Upper lobe of right lung (tissue), 1 donor: ENCODE measurements at places on chromosomes 3 and 15.

- DNase-seq, result no peak
These were observed 30.6 kb upstream of the LPP start for GRCh38 chr3:188123170-188123905.

- no peak for DNase-seq
These were observed 373.3 kb upstream of the THBS1 start for GRCh38 chr15:39207532-39208115.

DNA sequence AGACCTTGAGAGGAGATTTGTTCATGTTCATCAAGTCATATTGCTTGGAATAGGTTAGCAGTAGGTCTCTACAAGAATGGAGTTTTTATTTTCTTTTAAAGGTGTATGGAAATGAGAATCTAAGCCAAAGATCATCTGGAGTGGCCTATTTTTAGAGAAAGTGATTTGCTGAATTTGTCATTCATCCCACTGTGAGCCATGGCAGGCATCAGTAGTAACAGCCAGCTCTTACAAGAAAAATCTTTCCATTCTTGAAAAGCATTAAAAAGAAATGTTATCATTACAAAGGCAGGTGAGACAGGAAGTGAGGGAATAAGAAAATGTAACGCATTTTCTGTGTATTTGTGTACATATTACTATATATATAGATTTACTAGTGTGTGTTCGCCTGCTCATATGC is 29.6 kb downstream of the STAC start:
- DNase-seq, result no peak

DNA sequence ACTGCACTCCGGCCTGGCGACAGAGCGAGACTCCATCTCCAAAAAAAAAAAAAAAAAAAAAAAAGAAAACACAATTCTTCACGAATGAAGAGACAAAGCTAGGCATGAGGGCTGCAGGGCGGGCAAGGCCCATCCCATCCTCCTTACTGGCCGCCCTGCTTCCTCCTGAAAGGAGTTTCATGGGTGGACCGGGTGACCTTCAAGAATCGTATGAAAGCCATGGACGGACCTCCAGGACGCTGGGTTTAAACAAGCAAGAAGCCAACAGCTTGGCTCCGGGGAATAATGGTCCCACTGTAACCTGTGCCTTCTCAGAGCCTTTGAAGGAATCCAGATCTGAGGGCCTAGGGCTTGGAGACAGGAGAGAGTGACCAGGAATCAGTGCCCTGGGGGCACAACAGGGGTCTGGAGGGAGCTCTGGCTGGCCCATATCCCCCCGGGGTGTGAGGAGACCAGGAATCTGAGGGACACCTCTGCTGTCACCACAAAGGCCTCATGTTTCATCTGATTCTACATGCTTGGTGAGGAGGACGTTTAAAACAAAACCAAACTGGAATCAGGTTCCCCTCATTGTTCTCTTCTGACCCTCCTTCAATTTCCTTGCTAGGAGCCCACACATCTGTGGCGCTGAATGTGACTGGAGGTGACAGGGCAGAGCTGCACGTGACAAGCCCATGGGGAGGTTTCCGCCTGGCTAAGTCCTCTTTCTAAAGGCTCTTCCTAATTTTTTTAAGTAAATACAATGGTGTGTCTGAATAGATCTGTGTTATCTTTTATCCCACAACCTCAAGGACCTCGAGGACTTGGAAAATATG is 46.1 kb downstream of the WHAMM start:
- no peak for DNase-seq

- DNase-seq, result no peak
These were observed 22.4 kb upstream of the SEMA4B start for GRCh38 chr15:90178468-90179435.

DNA sequence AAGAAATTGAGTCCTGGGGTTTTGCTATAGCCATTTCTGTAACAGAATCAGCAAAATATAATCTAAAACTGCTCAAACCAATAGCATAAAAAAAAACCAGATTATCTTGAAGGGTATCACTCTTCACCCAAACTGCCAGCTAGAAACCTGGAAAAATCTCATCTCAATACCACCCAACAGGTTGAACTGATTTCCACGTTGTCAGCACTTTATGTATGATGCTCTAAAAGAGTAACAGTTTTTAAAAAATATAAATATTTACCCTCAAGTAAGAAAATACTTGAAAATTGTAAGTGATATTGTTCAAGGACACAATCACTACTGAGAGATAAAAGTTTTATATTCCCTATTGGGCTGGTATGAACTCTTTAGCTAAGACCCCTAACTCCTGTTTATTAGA is 451.3 kb downstream of the EPHA3 start:
- DNase-seq, result no peak

DNA sequence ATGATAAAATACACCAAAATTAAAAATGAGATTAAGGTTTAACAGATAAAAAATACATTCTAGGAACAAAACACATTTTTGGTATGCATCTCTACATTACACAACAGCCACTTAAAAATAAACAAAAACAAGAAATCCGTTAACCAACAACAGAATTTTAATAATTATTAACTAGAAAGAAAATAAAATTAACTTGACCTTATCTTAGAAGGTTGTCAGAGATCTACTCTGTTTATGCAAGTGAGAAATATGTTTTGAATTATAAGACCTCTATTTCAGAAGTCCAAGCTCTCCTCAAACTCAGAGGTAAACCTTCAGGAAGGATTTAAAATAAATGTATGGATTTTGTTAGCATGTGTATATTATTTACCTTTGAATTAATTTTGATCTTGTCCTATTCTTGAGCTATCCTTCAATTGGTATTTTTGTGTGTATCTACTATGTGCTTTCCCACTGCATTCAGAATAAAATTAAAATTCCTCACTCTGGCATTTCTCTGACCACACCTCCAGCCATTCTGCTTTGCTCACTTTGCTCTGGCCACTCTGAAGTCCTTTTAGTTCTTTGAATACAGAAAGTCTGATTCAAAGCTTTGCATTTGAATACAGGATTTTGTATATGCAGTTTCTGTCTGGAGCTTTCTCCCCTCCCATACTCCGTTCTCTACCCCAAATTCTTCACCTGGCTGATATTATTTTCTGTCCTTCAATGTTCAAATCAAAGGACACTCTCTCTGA is 352.0 kb downstream of the ZBTB20 start:
- DNase-seq, result no peak

GRCh38 chr15:40053831-40054604 is 15.0 kb upstream of the SRP14 start:
- no peak for DNase-seq

- DNase-seq, result no peak
These were observed 8.9 kb downstream of the DNAAF4 start for GRCh38 chr15:55499151-55499550.

- DNase-seq, result no peak
These were observed 295.7 kb downstream of the UNC13C start for GRCh38 chr15:54273928-54274327.

GRCh38 chr3:109806929-109807328 is 469.6 kb upstream of the DPPA4 start:
- no peak for DNase-seq

DNA sequence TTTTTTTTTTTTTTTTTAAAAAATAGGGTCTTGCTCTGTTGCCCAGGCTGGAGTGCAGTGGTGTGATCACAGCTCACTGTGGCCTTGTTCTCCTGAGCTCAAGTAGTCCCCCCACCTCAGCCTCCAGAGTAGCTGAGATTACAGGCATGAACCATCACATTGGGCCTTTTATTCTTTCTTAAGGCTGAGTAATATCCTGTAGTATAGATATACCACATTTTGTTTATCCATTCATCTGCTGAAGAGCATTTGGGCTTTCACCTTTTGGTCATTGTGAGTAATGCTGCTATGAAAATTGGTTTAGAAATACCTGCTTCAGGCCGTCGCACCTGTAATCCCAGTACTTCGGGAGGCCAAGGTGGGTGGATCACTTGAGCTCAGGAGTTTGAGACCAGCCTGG is 42.6 kb downstream of the PAQR5 start:
- DNase-seq, result no peak

GRCh38 chr3:69231929-69232440 is 109.6 kb upstream of the LMOD3 start:
- no peak for DNase-seq

- DNase-seq, result peak; percentile 65
These were observed 1.7 kb downstream of the NT5DC2 start for GRCh38 chr3:52531860-52532516.
